Aorta (tissue), 5 donors: ENCODE measurements at places on chromosomes 16 and 17. TPM values are rescaled to one million over a fixed set of nuclear protein-coding genes. Genes with fewer than 3 reads are reported as not detected.

The TK2 gene
- total RNA-seq, result 43.4 TPM

GRCh38 chr16:67504031-67505021 lies 21.0 kb upstream of the AGRP start:
- no peaks in the 10 kb centered on the region for H3K27me3 ChIP-seq
- H3K4me3 ChIP-seq, result no peak overlapping the region
- H3K36me3 ChIP-seq, result no peaks in the 10 kb centered on the region
- H3K27ac ChIP-seq, result no peak overlapping the region
- peak; percentile 77 for DNase-seq

GRCh38 chr16:51896013-51896412 lies 650.9 kb downstream of the TOX3 start:
- no peak for DNase-seq
- no peak overlapping the region for H3K4me3 ChIP-seq
- H3K27ac ChIP-seq, result no peak overlapping the region
- H3K27me3 ChIP-seq, result no peaks in the 10 kb centered on the region
- H3K4me1 ChIP-seq, result no peaks in the 10 kb centered on the region

DNA sequence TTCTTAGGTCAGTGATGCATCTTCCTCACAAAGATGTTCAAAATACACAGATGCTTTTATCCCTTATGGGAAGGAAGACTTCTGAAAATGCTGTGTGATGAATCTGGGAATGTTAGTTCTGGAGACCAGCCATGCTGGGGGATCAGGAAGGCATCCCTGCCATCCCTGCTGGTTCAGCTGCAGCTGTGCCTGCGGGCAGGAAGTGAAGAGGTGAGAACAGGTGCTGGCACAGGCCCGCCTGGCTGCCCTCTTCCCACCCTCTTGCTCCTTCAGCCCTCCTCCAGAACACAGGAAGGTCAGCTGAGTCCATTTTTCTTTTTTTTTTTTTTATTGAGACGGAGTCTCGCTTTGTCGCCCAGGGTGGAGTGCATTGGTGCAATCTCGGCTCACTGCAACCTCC lies 15.2 kb downstream of the RAB11FIP3 start:
- H3K4me3 ChIP-seq, result no peak overlapping the region
- no peak for DNase-seq
- H3K36me3 ChIP-seq, result no peaks in the 10 kb centered on the region
- no peaks in the 10 kb centered on the region for H3K27me3 ChIP-seq

- H3K27me3 ChIP-seq, result no peaks in the 10 kb centered on the region
- peak overlapping the region; percentile 86 for H3K4me3 ChIP-seq
- H3K36me3 ChIP-seq, result no peaks in the 10 kb centered on the region
- H3K27ac ChIP-seq, result peak overlapping the region; percentile 17
Measured at GRCh38 chr16:84700446-84701300, 873 bp downstream of the USP10 start.

GRCh38 chr17:82848022-82848592 lies 8.3 kb upstream of the ZNF750 start:
- no peak for DNase-seq
- H3K27ac ChIP-seq, result no peak overlapping the region
- H3K4me1 ChIP-seq, result no peaks in the 10 kb centered on the region

The GINS2 gene
- 0.60 TPM for total RNA-seq

DNA sequence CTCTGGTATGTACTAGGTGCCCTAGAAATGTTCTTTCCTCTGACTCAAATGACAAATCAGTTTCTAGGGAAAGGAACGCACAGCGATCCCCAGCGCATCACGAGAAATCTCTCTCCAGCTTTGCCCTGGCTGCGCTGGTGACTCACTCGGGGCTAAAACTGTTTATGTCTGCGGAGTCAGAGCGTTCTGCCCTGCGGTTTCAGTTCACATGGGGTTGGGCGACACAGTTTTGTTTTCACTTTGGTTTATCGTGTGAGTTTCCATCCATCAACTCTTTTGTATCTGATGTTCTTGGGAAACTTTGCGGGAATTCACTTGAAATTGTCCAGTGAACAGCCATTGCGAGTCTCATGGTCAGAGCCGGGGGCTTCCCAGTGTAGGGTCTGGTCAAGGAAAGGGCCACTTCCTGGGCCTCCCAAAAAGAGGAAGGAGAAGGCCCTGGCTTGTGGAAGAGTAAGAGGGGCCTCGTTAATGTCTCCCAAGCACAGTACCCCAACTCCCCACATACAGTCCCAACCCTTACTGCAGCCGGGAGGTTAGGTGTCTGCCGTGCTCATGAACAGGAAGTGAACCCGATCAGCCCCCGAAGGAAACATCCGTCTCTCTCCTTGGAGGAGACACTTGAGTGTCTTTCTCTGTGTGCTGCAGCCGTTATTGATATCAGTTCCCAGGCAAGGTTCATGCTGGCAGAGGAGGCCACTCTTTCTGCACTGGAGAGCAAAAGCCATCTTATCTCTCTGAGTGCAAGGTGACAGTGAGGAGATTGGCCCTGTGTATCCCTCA lies 643.2 kb downstream of the WWOX start:
- H3K27me3 ChIP-seq, result no peaks in the 10 kb centered on the region
- DNase-seq, result no peak
- no peak overlapping the region for H3K27ac ChIP-seq
- H3K36me3 ChIP-seq, result no peaks in the 10 kb centered on the region
- peaks cover 3% of the 10 kb centered on the region for H3K4me1 ChIP-seq

The SARM1 gene
- total RNA-seq, result 14.5 TPM
